ENCODE measurements at places on chromosomes 2 and 18.

DNA sequence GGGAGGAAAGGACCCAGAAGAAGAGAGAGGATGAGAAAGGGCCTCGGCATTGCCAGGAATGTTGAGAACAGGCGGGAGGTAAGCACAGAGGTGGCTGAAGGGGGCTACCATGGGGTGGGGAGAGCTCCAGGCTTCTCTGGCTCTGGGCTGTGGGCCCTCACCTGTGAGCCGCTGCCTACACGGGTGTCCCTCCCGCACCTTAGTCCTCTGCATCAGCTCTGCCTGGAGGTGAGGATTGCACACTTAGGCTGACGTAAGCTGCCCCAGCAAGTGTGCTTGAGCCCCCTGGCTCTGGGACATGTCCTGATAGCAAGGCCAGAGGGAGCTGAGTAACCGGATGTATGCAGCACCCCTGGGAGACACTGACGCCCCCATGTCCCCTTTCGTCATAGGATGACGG, 33.9 kb downstream of the TMEM18 start:
- no peak for DNase-seq

DNA sequence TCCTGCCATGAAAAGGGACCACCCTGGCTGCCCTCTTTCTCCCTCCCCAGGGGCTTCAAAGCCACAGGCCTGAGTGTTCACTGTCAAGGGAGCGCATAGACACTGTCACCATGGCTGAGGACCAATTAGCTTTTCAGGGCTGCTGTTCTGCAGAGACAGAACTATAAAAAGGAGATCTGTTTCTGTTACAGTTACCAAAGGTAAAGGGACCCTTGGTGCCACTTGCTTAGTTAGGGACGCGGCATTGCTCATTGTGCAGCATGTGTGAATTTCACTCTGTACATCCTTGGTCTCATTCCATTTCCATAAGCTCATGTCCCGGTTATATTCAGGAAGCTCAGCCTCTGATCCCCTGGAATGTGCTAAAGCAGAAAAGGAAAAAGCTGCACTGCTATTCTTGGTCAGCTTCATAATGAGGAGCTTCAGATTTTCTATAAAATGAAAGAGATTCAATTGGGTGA, 55.5 kb upstream of the RNF152 start:
- DNase-seq, result no peak

- no peak for DNase-seq
These were observed 1973.9 kb upstream of the LRRTM1 start for GRCh38 chr2:82278416-82278815.

- DNase-seq, result no peak
These were observed 132.4 kb downstream of the TMEM163 start for GRCh38 chr2:134586326-134586965.

DNA sequence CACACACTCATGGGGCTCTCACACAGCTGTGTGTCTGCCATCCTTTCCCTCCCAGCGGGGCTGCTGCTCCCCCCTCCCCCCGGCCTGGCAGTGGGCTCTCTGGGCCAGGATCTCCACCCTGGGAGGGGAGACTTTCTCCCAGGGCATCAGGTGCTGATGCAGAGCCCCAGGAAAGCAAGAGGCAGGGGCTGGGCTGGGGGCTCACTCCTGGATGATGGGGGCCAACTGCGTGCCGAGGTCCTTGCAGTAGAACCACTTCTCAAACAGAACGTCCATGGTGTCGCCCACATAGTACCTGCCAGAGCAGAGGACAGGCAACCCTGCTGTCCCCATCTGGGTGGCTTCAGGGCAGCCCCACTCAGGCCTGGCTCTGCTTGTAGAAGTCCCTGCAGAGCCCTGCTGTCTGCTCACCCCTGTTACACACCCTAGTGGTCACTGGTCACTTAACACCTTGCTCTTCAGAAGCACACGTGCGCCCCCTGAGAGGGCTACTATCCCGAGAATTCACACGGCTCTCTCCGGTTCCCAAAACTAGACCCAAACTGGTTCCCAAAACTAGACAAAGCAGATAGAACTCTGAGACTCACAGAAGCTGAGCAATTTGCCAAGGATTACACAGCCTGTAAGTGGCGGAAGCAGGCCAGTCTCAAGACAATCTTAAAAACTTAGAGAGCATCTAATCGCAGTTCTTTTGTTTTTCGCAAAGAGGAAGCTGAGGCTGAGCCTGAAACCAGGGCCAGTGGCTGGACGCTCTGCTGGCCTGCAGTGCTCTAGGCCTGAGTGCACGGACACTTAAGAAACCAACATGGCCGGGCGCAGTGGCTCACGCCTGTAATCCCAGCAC, 6.6 kb upstream of the OXER1 start:
- peak; percentile 29 for DNase-seq

- DNase-seq, result no peak
These were observed 13.1 kb downstream of the KLHL14 start for GRCh38 chr18:32759611-32760167.

- DNase-seq, result no peak
These were observed 89.4 kb downstream of the NRP2 start for GRCh38 chr2:205771666-205772065.

- no peak for DNase-seq
These were observed 165.7 kb upstream of the KCNJ3 start for GRCh38 chr2:154532763-154533162.

DNA sequence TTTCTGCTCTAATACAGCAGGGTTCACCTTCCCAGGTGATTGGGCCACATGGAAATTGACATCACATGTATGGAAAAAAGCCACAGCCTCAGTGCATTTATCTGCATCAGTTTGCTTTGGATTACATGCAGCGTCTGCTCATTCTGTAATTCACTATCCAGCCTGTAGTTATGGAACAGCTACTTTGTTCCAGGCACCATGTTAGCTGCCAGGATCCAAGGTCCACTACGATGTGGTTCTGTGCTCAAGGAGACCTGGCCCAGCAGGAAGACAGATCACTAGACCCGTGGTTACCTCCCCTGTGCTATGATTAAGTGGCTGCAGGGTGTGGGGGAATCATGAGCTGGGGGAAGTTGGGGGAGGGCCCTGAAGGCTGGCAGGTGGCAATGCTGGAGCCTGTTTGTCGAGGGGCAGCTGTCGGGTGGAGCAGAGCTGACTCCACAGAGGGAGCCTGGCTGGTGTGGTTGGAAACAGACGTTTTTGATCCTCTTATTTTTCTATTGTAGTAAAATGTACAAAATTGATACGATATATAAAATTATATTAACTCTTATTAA, 58.6 kb downstream of the TSHZ1 start:
- DNase-seq, result no peak

GRCh38 chr2:88673363-88673762, 18.1 kb upstream of the RPIA start:
- no peak for DNase-seq

GRCh38 chr2:43146083-43146482, 80.3 kb downstream of the ZFP36L2 start:
- no peak for DNase-seq

GRCh38 chr2:224957540-224958461, 84.5 kb downstream of the DOCK10 start:
- DNase-seq, result no peak

DNA sequence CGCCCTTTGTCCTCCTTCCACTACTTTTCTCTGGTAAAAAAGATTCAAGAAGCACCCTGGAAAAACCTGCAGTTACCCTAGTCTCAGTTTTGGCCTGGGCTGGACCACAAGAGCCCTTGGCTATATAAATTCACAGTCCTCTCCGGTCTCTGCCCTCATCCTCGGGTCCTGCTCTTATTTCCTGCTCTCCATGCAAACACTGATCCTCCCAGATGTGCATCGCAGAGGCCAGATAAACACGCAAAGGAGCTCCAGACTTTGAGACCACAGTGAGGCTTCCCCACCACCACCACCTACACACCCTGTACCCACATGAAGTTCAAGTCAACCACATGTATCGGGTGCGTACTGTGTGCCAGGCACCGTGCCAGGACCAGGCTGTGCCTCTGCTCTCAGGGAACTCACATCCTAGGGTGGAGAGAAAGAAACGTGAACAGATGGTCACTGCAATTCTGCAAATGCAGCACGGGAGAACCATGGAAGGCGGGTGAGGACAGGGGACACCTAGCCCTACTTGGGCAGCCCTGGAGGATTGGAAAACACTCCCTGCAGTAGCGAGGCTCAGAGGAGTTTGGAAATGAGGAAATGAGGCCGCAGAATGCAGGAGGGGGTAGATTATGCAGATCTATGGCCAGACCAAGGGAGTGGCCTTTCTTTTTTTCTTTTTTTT, 7.4 kb downstream of the CTDSP1 start:
- DNase-seq, result no peak

GRCh38 chr2:223008956-223009355, 43.0 kb upstream of the KCNE4 start:
- DNase-seq, result no peak

DNA sequence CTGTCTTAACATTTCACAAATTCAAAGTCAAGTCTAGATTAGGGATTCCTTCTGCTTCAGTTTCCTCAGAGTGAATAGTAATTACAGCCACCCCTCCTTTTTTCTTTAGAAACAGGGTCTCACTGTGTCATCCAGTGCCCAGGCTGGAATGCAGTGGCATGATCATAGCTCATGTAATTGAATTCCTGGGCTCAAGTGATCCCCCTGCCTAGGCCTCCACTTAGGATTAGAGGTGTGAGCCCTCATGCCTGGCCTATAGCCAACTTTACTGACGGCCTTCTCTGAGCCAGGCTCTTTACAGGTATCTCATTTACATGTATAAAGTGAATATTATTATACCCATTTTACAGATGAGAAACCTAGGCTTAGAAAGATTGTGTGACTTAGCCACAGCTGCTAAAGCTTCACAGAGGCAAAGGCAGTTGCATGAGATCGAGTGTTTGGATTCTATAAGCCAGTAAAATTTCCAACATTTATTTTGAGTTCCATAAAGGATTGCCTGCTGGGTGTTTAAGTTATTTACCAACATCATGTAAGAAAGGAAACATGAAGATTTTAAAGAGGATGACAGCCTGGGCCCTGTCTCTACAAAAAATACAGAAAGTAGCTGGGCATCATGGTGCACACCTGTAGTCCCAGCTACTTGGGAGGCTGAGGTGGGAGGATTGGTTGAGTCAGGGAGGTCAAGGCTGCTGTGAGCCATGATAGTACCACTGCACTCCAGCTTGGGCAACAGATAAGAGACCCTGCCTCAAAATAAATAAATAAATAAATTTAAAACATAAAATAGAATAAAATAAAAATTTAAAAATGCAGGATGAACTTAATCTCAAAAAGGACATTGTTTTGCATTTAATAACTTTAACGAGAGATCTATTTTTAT, 1.8 kb downstream of the ENOSF1 start:
- no peak for DNase-seq

- no peak for DNase-seq
These were observed 482.3 kb downstream of the TNS1 start for GRCh38 chr2:217520356-217521010.

DNA sequence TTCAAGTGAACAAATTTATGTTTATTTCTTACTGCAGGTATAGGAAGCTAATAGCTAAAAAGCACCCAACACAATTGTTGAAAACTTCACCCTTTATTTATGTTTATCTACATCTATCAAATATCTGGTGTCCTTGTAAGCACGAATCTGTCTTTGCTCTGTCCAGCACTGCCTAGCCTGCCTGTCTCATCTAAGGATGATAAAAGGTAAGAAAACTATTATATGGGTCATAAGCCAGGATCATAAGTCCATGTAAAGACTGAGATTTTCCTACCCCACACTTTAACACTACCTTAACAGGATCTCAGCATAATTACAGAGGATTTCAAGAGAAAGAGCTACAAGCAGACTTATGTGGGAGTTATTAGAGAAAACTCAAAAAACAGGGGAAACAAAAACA, 365.6 kb upstream of the TMEFF2 start:
- DNase-seq, result no peak

GRCh38 chr18:36692921-36693332, 135.9 kb downstream of the TPGS2 start:
- DNase-seq, result no peak

- DNase-seq, result no peak
These were observed 34.2 kb downstream of the MRPL35 start for GRCh38 chr2:86233436-86233835.

DNA sequence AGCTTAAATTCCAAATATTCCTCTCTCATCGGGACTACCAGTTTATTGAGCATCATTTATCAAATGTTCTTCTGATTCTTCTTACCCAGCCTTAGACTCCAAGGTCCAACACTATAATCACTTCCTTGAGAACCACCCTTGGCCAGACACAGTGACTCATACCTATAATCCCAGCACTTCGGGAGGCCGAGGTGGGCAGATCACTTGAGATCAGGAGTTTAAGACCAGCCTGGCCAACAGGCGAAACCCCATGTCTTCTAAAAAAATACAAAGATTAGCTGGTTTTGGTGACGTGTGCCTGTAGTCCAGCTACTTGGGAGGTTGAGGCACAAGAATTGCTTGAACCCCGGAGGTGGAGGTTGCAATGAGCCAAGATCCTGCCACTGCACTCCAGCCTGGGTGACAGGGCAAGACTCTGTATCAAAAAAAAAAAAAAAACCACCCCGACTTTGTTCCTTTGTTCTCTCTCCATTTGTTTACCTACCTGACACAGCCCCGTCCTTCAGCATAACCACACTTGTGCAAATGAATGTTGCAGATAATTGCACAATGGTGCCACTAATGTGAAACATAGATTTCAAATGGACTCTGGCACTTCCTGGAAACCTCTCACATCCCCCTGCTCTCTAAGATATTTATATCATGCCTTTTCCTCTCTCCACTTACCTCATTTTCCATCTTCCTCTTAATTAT, 38.9 kb upstream of the LPIN2 start:
- no peak for DNase-seq

DNA sequence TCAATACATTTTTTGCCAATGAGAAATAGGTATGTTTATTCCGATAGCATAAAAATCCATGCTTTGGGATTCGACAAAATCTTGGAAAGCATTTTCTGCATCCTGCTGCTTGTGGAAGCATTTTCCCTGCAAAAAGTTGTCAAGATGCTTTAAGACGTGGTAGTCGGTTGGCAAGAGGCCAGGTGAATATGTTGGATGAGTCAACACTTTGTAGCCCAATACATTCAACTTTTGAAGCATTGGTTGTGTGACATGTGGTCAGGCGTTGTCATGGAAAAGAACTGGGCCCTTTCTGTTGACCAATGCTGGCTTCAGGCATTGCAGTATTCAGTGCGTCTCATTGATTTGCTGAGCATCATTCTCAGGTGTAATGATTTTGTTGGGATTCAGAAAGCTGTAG, 764.5 kb downstream of the TRIB2 start:
- no peak for DNase-seq

- DNase-seq, result no peak
These were observed 6.8 kb downstream of the BIRC6 start for GRCh38 chr2:32363597-32363996.

DNA sequence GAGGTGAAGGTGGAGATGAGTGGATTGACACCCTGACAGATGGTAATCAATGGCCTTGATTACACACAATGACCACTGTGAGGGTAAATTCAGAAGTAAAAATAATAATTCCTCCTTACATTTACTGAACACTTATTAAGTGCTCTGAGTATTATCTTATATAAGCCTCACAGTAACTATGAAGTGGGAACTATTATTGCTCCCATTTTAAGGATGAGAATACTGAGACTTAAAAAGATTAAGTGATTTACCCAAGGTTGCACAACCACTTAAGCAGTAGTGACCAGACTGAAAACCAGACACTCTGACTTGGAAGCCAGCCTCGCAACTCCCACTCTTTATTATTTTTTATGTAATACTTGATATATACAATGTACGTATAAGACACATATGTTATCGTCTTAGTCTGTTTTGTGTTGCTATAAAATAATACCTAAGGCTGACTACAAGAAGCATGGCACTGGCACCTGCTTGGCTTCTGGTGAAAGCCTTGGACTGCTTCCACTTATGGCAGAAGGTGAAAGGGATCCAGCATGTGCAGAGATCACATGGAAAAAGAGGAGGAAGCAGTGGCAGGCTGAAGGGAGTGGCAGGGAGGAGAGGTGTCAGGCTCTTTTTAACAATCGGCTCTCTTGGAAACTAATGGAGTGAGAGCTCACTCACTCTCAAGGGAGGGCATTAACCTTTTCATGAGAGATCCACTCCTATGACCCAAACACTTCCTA, 41.5 kb upstream of the C1D start:
- no peak for DNase-seq

All from neural crest cell (in vitro differentiated cells).